ENCODE measurements at places on chromosomes 16 and 17.
A peak's percentile ranks its signal among the peaks of the same experiment; 100 is the strongest.

DNA sequence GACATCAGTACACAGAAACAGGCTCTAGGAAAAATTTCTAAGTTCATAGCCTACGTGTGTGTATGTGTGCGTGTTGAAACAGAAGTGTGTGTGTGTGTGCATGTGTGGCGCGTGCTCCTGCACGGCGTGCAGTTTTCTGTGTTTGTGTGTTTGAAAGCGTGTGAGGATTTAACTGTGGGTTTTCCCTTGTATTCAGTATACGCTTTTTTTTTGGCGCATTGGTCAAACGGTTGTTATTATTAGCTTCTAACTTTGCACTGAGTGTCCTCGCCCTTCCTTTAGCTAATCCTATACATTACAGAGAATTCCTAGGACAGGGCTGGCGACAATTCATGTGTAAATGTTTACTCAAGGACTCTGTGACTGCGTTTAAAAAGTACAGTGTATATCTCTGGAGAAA, 23.0 kb downstream of the TMC6 start:
- no peak for DNase-seq

GRCh38 chr17:68035131-68035522, 408 bp upstream of the KPNA2 start:
- peak; percentile 80 for DNase-seq

- DNase-seq: no peak
These were observed 14.6 kb downstream of the COL1A1 start for GRCh38 chr17:50186661-50187393.

DNA sequence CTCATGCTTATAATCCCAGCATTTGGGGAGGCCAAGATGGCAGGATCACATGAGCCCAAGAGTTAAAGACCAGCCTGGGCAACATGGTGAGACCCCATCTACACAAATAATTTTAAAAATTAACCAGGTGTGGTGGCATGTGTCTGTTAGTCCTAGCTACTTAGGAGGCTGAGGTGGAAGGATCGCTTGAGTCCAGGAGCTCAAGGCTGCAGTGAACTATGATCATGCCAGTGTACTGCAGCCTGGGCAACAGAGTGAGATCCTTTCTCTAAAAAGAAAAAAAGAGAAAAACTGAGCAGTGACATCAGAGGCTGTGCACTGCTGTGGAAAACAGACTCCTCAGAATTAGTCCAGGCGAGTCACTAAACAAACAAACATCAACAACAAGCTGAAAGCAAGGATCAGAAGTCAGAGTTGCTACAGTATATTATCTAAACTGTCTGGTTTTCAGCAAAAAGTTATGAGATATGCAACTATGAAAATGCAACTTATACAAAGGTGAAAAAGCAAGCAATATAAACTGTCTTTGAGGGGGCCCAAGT, 39.3 kb downstream of the CBFB start:
- DNase-seq: no peak

DNA sequence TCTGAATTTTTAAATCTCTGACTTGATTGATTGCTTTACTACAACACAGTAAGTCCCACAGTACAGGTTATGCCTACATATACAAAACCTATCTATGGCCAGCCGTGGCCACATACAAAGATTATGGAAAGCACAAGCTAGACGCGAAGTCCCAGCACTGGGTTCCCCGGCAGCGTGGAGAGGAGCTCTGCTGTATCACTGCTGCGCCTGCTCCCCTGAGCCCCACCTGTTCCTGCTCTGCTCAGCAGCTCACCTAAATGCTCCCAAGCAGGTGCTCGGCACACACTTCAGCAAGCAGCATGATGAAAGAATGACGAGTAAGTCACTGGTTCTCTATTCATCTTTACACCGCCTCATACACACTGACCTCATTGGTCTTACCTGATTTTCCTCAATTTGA, 20.6 kb downstream of the ZDHHC7 start:
- no peak for DNase-seq

- DNase-seq: no peak
These were observed 4.8 kb downstream of the ARRB2 start for GRCh38 chr17:4715063-4715744.

DNA sequence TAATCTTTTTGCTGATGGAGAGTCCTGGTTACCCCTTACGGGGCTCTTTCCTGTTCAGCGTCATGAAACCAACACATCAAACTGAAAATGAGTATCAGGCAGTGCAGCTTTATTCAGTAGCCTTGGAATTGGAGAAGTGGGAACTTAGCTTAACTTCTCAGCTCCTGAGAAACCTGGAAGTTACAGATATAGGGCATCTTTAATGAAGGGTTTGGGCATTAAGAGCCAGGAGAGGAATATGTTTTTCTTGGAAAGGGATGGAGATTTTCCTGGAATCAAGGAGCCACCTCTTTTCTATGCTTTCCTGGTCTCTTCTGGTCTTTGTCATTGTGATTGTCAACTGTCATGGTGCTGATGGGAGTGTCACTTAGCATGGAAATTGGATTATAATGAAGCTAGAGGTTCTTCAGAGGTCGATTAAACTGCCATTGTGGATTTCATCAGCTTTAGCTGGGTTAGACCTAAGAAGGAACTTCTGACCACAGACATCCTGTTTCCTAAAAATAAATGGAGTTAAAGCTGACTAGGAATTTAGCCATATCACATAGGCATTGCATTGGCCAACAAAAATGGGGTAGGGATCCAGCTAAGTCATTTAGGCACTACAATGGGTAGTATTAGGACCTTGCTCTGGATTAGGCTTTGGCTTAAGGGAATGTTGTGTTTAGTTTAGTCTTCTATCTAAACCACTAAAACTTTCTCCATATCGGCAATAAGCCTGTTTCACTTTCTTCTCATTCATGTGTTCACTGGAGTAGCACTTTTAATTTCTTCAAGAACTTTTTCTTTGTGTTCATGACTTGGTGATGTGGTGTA, 186.4 kb downstream of the BCAS3 start:
- no peak for DNase-seq

GRCh38 chr16:87196661-87197060, 120.5 kb downstream of the C16orf95 start:
- DNase-seq: no peak

DNA sequence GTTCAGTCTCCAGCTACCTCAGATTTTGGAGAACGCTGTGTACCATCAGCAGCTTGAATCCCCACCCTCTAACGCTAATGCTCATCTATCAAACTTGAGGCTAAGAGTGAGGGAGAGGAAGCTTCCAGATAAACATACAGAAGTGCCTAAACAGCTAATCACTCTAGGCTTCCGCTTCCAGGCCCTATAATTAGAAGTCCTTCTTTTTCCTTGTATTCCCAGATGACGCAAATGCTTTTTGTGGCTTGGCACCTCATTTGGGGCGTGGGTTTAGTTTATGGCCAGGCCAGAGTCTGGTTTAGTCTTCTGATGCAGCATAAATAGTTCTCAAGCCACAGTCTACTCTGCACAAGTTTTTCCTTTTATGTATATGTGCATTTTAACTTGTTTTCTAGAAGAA, 263.4 kb downstream of the BCAS3 start:
- DNase-seq: peak; percentile 29

GRCh38 chr16:46729326-46729995, 18.7 kb downstream of the MYLK3 start:
- DNase-seq: no peak

DNA sequence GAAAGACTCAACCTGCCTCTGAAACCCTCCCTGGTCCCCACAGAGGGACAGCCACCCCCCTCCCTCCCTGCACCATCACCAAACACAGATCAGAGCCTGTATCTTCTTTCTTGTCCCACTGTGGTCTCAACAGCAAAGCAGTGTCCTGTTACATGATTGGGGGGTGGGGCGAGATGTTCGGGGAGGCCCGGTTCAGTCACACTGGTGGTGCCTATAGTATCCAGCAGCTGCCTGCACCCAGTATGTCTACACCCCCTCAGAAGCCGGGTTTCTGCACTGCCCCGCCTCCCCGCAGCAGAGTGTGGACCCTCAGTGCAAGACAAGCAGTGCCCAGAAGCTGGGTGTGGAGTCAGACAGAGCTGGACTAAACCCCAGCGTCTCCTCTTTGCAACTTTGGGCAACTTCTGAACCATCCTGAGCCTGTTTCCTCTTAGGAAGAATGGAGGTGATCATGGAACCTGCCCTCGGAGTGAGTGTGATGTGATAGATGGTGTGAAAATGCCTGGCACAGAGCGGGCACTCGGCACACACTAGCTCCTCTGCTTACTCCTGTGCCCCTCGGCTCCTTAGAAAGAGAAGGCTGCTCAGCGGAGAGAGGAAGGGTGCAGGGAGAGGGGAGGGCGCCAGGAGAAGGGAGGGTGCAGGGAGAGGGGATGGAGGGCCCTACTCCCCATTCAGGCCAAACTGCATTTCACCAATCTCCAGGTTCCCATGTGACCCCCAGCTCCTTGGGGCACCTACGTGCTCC, 84.0 kb upstream of the TNRC6C start:
- no peak for DNase-seq

- no peak for DNase-seq
These were observed 670.9 kb downstream of the TOX3 start for GRCh38 chr16:51875834-51876600.

DNA sequence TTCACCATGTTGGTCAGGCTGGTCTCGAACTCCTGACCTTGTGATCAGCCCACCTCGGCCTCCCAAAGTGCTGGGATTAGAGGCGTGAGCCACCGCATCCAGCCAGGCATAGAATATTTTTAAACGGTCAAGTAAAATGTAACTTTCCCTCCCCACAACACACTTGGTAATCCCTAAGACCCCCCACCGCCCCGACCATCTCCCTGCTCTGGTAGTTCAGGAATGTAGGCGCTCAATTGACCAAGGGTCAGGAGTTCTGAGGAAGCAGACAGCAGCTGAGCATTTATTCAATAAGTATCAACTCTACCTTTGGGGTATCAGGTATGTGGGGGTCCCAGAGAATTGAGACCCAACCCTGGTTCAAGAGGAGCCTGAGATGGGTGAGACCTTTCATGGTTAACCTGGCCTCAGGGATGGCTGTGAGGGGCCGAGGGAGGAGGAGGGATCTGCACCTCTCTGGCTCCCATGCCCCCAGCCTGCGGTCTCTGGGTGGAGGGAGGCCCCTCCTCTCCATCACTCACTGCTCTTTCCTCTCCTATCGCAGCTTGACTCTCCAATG, 48.4 kb upstream of the TOB1 start:
- no peak for DNase-seq

DNA sequence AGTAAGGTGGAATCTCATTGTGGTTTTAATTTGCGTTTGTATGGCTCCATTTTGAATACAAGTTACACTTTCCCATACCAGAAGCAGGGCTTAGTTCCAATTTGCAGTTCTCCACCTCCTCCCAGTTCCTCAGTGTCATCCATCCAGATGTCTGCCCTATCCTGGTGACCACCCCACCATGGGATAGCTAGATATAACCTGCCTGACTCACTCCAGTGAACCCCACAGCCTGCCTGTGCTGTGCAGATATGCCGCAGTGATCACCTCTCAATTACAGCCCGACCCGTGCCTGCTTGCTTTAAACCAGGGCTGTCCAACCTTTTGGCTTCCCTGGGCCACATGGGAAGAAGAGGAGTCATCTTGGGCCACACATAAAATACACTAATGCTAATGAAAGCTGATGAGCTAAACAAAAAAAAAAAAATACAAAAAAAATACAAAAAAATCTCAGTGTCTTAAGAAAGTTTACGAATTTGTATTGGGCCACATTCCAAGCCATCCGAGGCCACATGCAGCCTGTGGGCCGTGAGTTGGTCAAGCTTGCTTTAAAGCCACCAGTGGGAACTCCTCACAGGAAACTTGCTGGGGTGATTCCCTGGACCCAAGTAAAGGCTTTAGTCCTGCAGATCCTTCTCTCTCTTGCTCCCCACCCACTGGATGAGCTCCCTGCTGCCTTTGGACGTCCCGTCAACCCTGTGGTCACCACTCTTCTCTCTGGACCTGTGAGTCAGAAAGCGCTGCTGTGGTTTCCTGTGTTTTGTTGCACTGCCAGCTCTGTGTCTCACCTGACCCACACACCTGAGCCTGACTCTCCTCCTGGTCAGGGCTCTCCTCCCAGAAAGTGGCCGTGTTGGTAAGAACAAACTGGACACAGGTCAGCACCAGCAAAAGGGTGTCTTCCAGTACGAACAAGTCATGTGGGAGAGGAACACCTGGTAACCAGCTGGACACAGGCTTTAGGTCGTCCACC, 83.0 kb downstream of the EMP2 start:
- no peak for DNase-seq

DNA sequence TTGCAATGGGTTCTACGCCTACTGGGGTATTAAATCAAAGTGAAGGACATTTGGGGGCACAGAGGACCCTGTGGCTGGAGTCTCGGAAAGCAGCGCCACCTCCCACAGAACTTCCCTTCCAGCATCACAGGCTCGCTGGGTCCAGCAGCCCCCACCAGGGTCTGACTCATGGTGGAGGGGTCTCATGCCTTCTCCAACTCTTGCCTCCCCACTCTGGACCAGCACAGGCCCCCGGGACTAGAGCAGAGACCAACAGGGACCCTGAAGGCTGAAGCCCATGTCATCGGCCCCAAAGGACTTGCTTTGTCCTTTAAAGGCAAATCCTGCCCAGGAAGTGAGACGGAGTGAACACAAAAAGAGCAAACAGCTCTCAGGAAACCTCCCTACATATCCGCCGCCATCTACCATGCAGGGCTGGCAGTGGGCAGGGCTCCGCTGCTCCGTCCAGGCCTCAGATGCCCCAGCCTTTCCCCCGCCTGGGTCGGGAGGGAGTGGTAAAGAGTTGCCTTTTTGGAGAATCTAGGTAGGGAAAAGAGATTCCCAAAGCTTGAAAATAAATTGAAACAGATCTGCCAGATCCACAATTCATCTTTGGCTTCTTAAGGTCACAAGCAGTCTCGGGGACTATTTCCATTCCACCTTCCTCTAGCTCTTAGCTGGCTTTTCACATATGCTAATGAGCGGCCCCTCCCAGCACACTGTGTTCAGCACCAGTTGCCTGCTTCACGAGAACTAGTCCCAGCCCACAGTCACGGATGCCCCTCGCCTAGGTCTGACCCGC, 2.1 kb upstream of the GPRC5C start:
- no peak for DNase-seq

GRCh38 chr16:76956394-76956793, 234.6 kb upstream of the MON1B start:
- DNase-seq: no peak

DNA sequence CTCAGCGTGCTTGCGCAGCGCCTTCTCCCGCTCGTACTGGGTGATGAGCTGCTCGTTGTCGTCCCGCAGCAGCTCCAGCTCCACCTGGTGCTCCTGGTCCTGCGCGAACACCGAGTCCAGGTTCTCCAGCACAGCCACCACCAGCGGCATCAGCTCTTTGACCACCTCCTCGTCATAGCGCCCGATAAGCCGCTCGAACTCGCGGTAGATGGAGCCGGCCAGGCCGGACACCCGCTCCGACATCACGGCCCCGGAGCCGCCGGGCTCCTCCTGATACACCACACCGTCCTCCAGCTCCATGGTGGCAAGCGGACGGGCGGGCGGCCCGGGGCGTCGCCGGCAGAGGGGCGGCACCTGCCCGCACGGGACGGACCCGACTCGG, 320 bp downstream of the SPAG9 start:
- DNase-seq: peak; percentile 25
